ENCODE measurements at places on chromosomes 16 and 17. TPM values are rescaled to one million over a fixed set of nuclear protein-coding genes. Genes with fewer than 3 reads are reported as not detected.

The VMP1 gene
- 89.4 TPM for total RNA-seq

- H3K27ac ChIP-seq, result no peak overlapping the region
- H3K27me3 ChIP-seq, result no peaks in the 10 kb centered on the region
- no peak for DNase-seq
These were observed 22.8 kb downstream of the G6PC3 start for GRCh38 chr17:44093231-44093900.

DNA sequence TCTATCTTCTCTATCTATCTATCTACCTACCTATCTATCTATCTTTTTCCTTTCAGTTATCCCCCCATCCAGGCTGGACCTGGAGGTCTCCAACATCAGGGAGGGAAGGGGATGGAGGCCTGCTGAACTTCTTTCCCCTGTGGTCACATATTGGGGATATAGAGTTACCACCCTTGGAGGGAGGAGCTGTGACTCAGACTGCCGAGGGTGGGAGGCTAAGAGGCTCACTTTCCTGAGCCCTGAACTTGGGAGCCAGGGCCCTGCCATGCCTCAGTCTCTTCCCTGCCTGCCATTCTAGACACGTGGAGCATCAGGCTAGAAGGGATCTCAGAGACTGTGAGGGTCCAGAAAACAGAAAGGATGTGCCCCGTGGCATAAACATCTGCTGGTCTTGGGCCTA, 8.4 kb downstream of the LRRC3C start:
- H3K36me3 ChIP-seq, result no peaks in the 10 kb centered on the region
- no peaks in the 10 kb centered on the region for H3K27me3 ChIP-seq
- H3K4me3 ChIP-seq, result no peak overlapping the region
- no peak for DNase-seq

- H3K4me1 ChIP-seq, result peaks cover 25% of the 10 kb centered on the region
- no peaks in the 10 kb centered on the region for H3K27me3 ChIP-seq
- H3K36me3 ChIP-seq, result peaks cover 20% of the 10 kb centered on the region
- no peak overlapping the region for H3K4me3 ChIP-seq
- no peak overlapping the region for H3K27ac ChIP-seq
These were observed 11.4 kb downstream of the ZDHHC7 start for GRCh38 chr16:84999857-85000480.

- H3K27me3 ChIP-seq, result no peaks in the 10 kb centered on the region
- peaks cover 12% of the 10 kb centered on the region for H3K4me1 ChIP-seq
- H3K27ac ChIP-seq, result no peak overlapping the region
- peaks cover 53% of the 10 kb centered on the region for H3K36me3 ChIP-seq
These were observed 5.3 kb upstream of the HEXD start for GRCh38 chr17:82412535-82413520.
